ENCODE measurements at places on chromosomes 1 and 21.

DNA sequence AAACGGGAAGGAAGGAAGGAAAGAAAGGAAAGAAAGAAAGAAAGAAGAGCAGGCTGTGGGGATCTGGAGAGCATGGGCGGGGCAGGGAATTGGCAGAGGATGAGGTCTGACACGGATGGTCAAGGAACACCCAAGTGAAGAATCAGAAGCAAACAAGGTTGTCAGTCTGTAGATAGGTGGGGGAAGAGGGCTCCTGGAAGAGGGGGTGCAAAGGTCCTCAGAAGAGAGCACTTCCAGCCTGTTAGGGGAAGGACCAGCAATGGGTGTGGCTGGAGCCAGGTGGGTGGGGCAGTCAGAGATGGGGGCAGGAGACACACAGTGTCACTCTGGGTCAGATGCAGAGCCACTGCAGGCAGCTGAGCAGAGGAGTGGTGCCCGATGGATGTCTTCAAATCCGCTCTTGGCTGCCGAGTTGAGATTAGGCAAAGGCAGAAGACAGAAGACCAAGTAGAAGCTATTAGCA lies 11.0 kb upstream of the PLA2G2C start:
- DNase-seq = no peak

DNA sequence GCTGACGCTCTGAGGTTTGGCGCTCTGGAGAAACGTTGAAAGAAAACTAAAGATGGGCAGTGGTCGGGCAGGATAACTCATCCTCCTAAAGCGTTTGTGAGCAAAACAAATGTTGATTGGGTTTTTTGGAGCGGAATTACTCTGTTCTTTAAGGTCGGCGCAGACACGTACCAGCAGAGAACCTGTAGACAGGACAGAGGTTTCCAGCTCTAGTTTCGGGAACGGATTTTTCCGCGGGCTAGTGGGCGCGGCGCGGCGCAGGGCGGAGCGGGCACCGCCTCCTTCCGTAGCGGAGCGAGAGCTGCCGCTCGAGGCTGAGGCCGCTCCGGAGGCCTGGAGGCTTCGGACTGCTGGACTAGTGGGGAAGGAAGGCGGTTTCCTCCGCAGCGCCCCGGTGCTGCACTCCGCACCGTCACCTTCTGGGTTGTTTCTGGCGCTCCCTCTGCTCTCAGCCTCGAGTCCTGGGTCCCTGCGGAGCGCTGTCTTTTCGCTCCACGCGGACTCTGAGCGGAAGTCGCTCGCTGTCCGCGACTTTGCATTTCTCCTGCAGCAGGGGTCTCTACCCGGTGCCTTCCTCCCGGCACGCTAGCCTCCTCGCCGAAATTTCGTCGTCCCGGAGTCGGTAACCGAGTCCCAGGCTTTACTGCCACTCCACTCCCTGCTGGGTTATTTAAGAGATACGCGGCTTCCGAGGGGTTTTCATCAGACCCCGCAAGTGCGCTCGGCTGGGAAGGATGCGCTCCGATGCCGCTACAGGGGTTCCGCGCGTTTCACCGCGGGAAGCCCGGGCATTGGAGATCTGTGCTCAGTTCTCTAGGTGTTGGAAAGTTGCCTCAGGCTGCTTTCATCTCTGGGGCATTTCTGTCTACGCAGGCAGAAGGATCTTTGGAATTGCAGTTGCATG lies 7.0 kb downstream of the FOXD2 start:
- DNase-seq = peak; percentile 21

DNA sequence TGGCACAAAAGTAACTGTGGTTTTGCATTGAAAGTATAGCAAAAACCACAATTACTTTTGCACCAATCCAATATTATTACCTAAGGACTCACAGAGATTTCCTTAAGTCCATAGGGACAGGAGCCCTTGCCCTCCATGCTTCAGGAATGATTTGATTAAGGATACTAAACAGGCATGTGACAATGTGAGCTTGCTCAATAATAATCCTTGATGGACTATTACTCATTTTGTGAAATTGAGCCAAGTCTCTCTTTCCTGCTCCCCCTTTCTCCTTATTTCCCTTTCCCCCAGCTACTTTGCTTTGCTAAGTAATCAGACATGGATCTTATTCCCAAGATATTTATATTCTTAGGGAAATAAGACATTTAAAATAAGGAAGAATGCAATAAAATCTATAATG lies 21.6 kb upstream of the RGL1 start:
- DNase-seq = peak; percentile 38

GRCh38 chr1:89800022-89800655 lies 20.7 kb upstream of the LRRC8D start:
- DNase-seq = no peak

- peak; percentile 29 for DNase-seq
Measured at GRCh38 chr1:220908757-220909156, 29.5 kb downstream of the HLX start.

- no peak for DNase-seq
Measured at GRCh38 chr1:10489291-10490055, 14.7 kb downstream of the PEX14 start.

- DNase-seq = no peak
Measured at GRCh38 chr1:231058416-231059109, 18.5 kb upstream of the FAM89A start.

GRCh38 chr1:200369131-200369530 lies 40.7 kb downstream of the ZNF281 start:
- DNase-seq = no peak

GRCh38 chr1:186512698-186513457 lies 52.0 kb upstream of the PDC start:
- DNase-seq = no peak

DNA sequence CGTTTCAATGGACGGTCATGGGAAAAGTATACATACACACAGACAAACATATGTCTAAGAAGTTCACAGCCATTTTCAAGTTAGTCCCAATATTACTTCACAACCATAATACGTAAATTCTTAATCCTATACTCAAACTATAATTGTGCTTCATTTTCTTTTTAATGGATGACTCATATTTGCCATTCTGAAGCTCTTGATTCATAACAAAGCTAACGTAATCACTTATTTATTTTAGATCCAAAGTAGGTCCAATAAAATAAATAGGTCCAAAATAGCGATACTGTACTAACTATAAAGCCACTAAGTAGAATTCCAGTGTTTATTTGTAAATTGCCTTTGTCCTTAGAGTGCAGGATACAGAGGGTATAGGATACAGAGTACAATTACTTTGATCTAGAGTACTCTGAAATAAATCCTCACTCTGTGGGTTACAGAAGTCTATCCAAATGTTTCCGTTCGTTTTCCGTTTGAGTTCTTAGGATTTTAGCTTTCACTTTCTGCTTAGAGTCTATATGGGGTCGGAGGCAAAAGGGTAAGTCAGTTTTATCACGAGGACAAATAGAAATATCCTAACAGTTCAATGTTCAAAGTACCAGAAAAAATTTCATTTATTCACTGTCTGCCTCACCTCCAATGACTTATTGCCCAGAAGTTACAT lies 8.8 kb upstream of the C1orf115 start:
- DNase-seq = no peak

GRCh38 chr1:97038410-97038809 lies 316.8 kb downstream of the PTBP2 start:
- peak; percentile 21 for DNase-seq

- no peak for DNase-seq
Measured at GRCh38 chr1:10631121-10631810, 156.5 kb downstream of the PEX14 start.

- DNase-seq = no peak
Measured at GRCh38 chr1:163203561-163203960, 845 bp upstream of the RGS5 start.

DNA sequence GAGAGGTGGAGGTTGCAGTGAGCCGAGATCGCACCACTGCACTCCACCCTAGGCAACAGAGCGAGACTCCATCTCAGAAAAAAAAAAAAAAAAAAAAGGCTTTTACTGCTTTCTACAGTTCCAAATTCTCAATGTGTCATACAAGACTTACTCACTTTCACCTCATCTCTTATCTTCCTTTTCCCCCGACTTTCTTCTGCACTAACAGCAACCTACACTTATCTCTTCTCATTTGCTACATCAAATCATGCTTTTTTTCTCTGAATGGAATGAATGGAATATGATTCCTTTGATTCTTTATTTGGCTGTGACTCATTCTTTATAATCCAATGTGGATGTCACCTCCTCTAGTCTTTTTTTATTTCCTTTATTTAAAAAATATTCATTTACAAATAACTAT lies 168.4 kb upstream of the DMRTA2 start:
- DNase-seq = no peak

- peak; percentile 70 for DNase-seq
Measured at GRCh38 chr1:45929257-45929687, 125.9 kb downstream of the MAST2 start.

DNA sequence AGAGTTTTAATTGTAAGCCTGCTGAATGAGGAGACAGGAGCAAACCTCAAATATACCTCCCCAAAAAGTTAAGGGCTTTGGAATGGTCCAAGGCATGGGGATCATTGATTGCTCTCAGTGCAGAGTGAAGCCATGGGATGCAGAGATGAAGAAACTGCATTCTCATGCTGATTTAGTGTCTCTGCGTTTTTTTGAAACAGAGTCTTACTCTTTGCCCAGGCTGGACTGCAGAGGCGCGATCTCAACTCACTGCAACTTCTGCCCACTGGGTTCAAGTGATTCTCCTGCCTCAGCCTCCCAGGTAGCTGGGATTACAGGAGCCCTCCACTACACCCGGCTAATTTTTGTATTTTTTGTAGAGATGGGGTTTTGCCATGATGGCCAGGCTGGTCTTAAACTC lies 99.3 kb upstream of the ETV3 start:
- DNase-seq = no peak

DNA sequence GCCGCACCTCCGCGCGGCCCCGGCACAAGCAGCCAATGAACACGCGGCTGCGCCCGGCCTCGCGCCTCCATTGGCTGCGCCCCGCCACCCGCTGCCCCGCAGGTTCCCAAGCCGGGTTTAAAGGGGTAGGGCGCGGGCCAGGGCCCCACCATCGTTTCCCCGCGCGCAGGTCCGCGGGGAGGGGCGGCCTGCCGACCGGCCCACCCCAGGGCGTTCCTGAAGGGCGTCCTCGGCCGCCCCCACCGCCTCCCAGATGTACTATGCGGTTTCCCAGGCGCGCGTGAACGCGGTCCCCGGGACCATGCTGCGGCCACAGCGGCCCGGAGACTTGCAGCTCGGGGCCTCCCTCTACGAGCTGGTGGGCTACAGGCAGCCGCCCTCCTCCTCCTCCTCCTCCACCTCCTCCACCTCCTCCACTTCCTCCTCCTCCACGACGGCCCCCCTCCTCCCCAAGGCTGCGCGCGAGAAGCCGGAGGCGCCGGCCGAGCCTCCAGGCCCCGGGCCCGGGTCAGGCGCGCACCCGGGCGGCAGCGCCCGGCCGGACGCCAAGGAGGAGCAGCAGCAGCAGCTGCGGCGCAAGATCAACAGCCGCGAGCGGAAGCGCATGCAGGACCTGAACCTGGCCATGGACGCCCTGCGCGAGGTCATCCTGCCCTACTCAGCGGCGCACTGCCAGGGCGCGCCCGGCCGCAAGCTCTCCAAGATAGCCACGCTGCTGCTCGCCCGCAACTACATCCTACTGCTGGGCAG lies at the start of gene OLIG1:
Gene OLIG1, plus strand, starts transcription at position 148 of the 750 bp plus-strand sequence. Its CDS starts 106 bp downstream, at position 254.
- peak; percentile 11 for DNase-seq

DNA sequence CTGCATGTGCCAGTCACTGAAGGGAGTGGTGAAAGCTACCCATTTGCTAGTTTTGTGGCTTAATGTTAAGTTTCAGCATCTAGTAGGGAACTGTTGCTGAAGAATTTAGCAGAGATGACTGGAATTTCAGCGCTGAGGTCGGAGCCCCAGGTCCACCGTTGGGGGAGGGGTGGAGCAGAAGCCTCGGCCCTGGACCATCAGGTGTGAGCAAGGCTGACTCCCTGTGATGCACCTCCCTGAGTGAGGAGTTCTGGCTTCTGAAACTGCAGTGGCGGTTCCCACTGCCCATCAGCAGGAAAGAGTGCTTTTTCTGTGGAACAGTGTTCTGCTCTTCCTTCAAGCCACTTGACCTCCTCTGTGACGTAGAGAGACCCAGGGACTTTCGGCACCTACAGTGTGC lies 1.3 kb downstream of the NOS1AP start:
- DNase-seq = no peak

GRCh38 chr21:20970691-20971090 lies 27.5 kb upstream of the NCAM2 start:
- DNase-seq = no peak

DNA sequence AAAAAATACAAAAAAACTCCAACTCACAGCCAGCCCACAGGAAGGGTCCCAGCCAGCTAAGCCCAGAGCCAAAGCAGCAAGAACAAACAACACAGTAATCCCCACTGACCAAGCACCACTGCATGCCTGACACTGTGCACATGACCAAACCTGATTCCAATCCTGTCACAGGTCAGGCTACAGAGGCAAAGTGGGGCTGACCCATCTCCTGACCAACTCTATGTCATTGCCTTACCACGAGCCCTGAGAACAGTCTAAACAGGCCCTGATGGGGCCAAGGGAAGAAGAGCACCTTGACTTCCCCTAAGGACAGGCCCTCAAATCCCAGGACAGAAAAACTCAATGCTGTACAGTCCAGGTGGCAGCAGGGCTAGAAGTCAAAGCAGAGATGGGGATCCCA lies 2.4 kb downstream of the LSS start:
- DNase-seq = no peak

GRCh38 chr1:86926883-86927282 lies 12.4 kb downstream of the HS2ST1 start:
- peak; percentile 12 for DNase-seq

DNA sequence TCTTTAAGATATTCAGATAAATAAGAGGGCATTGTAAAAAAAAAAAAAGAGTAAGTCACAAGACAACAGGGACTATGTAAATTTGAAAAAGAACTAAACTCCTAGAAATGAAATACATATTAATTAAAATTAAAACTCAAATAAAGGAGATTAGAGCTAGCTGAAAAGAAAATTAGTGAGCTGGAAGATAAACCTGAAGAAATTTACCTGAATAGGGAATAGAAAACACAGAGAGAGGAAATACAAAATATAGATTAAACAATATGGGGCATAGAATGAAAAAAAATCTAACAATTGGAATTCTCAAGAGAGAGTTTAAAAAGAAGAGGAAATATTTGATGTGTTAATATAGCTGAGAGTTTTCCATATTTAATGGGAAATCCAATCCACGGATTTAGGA lies 35.6 kb upstream of the TADA1 start:
- no peak for DNase-seq

GRCh38 chr1:160996178-160996577 lies 24.8 kb downstream of the F11R start:
- DNase-seq = no peak

DNA sequence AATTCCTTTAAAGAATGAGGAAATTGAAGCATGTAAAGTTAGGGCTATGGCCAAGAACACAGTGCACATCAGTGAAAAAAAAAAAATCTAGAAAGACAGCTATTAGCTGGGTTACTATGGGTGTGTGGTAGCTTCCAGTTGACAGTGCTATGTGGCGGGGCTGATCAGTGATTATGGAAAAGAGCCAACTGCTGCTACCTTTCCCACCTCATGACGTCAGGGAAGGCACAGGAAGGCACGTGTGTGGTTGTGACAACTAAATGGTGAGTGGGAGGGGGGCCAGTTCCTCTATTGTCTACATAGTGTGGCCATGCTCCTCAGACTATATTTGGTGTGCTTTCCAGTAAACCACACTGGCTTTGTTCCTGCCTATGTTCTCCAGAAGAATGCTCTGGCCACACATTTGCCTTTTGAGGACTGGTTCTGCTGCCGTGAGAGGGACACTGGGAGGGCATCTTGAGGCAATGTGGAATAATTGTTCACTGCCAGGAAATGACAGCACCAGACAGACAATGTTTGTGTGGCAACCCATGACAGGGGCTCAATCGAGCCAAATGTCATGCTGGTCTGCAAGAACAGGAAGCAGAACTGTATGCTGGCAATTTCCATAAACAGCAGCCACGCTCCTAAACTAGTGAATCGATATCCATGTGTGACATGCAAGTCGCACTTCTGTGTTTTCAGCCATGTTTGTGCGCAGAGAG lies 3.0 kb upstream of the SDE2 start:
- DNase-seq = peak; percentile 70

- DNase-seq = peak; percentile 3
Measured at GRCh38 chr1:97245682-97246081, 524.1 kb downstream of the PTBP2 start.
